Ovary (tissue), 10 donors: ENCODE measurements at places on chromosomes 12 and 14.
A peak's percentile ranks its signal among the peaks of the same experiment; 100 is the strongest.

DNA sequence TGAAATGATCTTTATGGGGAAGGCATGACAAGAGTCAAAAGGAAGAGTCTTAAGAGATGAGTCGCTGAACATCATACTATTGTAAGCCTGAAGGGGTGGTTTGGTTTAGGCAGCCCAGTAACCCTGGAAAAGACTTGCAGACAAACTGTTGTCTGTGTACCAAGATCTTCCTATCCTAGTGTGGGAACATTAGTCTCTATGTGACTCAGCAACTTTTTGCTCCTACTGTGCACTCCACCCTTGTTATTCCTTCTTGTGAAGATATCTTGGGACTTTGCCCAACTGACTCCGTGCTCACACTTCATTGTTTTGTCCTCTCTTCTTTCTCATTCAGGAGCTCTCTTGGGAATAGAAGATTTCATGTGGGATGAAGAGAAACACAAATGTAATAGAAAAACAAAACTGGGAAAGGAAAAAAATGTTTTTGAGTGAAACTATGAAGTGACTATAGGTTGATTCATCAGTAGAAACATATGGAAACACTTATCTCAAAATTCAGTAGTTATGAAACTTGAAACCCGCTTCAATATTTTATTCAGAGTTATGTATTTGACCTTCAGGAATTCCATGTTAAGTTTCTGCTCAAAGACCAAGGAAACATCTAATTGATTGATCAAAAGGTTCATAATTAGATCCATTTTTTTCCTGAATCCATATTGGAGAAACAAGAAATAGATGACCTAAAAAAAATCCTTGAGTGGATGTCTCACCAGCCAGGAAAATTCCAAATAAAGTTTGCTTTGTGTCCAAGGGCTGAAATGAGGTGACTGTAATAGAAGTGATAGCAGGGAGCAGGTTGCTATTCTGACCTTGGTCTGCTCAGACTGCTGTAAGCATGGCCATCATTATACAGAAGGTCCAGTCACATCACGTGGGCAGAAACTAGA lies 67.2 kb downstream of the BTG1 start:
- DNase-seq = no peak

DNA sequence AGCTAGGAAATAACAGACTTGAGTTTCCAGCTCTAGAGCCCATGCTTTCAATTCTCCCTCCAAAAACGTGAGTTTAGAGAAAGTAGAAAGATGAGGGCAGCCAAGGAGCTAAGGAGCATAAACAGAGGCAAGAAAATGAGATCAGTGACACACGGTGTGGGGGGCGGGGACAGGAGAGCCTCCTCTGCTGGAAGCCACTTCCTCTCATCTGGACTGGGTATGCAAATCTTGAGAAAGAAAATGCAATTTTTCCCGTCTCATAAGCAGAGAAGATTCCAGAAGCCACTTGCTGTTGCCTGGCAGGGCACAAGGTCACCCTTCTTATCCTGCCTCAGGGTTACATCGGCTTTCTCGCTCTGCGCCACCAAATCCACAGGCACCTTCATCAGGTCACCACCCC lies 6.0 kb downstream of the OR10P1 start:
- no peak for DNase-seq

DNA sequence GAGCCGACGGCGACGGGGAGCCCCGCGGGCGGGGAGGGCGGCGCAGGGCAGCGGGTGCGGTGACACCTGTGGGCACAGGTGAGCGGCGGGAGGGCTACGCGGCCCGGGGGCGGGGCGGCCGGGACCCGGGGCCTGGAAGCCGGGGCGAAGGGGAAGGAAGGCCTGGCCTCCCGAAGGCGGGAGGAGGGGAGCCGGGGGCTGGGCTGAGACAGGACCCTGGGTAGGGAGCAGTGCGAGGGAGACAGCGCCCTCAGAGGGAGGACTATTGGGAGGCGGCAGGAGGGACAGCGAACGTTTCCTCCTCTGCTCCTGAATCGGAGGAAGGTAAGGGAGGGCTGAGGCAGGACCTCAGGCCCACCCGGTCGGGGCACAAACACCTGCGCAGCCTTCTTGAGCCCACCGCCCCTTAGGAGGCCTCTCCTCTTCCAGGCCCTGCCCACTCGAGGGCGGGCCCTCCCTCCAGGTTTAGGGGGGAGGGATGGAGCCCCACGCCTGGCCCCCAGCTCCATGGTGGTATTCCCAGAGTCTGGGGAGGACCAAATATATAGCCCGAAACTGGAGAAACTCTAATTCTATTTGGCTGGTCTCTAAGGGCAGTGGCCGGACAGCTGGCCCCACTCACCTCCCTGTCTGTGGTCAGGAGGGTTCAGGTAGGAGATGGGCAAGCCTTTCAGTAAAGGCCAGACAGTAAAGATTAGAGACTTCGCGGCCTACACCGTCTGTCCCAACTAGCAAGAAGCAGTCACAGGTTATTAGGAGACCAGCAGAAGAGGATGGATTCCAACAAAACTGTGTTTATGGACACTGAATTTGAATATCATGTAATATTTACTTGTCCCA lies 509 bp downstream of the PLEKHG6 start:
- no peak for DNase-seq

DNA sequence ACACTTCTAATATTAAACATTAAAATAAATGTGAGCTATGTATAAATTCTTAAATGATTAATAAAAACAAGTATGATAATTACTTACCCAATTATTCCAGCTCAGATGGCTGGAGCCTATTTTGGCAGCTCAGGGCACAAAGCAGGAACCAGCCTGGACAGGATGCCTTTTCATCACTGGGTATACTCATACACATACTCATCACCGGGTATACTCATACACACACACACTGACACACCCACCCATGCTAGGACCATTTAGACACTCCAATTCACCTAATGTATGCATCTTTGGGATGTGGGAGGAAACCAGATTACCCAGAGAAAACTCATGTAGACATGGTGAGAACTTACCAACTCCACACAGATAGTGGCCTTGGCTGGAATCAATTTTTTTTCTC lies 57.9 kb upstream of the CNOT2 start:
- no peak for DNase-seq

GRCh38 chr12:1842183-1842904 lies 22.0 kb downstream of the LRTM2 start:
- peak; percentile 5 for DNase-seq

DNA sequence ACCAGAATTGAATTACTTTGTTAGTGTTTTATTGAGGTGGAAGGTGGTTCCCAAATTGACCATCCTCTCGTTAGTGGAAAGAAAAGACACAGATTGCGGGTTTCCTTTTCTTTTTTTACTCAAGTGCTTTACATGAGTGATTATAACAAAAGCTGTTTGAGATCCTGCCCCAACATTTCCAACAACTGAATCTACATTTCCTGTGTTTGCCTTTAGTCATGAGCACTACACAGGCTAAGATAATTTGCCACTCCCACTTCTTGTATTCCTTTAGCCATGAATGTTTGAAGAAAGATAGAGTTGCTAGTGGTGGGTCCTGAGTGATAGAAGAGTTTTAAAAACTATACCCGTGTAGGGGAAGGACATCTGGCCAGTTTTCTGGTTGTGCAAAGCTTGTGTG lies 16.0 kb downstream of the RERGL start:
- DNase-seq = no peak

- DNase-seq = no peak
Observed at GRCh38 chr14:60800409-60800808, 65.8 kb downstream of the MNAT1 start.

DNA sequence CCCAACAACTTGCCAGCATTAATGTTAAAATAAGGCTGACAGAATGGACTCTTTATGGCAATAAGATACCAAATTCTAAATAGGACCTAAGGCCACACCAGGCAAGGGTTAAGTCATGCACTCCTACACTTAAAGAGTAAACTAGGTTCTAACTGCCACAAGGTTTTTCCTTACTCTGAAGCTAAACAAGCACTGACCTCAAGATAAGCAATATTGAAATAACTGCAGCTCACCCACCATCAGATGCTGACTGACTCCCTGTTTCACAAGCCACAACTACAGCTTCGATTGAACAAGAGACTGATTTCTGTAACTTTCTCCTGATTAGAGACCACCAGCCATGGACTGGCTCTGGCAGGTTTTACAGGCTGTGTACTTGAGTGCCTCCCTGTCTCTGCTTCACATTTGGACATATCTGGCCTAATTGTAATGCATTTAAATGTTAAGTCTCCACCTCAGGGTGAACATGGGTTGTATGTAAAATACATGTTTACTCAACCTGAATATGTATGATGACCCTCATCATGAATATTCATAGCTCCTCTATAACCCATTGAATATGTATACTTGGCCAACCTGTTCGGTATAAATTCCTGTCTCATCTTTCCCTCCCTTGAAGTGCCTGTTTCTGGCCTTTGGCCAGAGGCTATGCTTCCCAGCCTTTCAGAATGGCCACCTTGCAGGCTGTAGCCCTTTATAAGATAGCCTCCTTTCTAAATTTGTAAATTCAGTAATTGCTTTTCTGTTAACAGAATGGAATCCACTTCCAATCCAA lies 70.5 kb upstream of the DAAM1 start:
- no peak for DNase-seq

- DNase-seq = no peak
Observed at GRCh38 chr12:111249018-111249370, 119.9 kb downstream of the PHETA1 start.
